ENCODE measurements at places on chromosomes 6 and 20.

DNA sequence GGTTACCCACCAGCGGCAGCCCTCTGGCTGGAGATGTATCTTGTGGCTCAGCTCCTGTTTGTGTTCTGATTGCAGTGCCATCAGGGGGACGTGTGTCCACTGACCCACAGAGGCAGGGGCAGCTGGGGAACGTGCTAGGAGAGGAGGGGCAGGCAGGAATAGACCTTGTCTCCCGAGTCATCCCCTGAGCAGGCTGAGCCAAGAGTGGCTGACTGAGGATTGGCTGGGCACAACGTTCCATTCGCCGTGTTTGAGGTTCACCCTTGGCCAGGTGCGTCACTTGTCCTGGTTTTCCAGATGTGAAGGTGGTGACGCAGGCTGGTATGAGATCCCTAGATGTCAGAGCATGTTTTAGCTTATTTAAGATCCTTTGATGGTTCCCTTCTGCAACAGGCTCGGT is 57.7 kb downstream of the ADNP start:
- DNase-seq, result no peak

GRCh38 chr6:23394681-23395080 is 731.3 kb upstream of the NRSN1 start:
- DNase-seq, result no peak

DNA sequence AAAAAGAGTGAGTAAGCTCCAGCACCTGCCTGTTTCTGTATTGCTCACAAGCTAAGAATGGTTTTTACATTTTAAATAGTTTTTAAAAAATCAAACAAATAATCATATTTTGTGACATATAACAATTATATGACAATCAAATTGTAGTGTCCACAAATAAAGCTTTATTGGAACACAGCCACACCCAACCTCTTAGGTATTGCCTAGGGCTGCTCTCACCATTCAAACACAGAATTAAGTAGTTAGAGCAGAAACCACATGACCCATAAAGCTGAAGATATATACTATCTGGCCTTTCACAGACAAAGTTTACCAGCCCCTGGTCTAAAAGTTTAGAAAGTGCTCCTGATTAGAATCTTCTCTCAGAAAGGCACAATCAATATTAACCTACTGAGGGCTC is 11.2 kb downstream of the TNFRSF21 start:
- DNase-seq, result no peak

DNA sequence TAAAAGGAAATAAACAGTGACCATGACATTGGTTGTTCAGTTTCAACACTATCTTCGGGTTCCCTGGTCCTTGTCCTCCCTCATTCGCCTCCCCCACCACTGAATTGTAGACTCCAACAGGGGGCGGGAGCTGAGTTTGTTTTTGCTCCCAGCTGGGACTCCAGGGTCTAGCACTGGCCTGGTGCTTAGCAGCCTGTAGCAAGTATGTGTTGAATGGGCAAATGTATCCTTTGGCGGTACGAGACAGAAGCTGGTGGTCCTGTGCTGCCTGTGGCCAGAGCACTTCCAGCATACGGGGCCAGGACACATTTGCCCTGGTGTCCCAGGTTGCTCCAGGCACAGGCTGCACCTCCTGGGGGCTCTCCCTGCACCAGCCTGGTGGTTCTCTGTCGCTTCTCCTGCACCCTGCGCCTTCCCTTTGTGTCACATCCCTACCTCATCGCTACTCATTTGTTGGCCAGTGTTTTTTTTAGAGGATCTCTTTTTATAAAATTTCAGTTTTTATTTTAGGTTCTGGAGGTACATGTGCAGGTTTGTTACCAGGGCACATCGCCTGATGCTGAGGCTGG is 40.1 kb downstream of the PHACTR3 start:
- no peak for DNase-seq

GRCh38 chr6:147961481-147962141 is 381.0 kb upstream of the SASH1 start:
- no peak for DNase-seq

DNA sequence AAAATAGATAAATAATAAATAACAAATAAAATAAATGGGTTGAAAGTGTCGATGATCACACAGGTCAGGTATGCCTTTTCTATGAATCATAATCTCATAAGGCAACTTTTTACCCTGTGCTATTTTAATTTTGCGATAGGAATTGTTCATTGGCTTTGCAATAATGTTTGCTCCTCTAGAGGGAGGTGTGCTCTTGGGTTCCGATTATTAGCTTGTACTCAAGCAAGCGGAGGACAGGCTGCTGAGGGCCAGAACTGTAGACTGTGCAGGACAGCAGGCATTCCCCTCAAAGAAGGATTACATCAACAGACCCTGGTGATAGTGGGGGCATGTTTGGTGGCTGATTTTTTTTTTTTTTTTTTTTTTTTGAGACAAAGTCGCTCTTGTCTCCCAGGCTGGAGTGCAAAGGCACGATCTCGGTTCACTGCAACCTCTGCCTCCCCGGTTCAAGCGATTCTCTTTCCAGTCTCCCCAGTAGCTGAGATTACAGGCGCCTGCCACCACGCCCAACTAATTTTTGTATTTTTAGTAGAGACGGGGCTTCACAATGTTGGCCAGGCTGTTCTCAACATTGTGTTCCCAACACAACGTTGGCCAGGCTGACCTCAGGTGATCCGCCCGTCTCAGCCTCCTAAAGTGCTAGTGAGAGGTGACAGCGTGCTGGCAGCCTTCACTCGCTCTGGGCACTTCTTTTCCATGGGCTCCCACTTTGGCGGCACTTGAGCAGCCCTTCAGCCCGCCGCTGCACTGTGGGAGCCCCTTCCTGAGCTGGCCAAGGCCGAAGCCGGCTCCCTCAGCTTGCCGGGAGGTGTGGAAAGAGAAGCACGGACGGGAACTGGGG is 35.6 kb downstream of the RIOK1 start:
- no peak for DNase-seq

DNA sequence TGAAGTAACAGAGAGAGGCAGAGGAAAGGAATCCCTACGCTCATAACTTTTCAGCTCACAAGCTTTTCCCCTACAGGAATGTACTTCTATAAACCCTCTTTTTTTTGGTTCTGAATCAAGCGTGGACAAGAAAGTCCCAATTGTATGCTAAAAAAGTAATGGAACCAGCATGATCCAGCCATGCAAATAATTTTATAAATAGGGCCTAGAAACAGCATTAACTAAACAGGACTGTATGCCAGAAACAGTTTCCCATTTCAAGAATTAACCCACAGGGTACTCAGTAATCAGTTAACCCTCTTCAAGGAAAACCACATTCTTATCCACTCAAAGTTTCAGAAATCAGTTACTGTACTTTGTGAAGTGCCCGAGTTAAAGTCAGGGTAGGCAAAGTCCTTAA is 87.0 kb upstream of the HMGCLL1 start:
- DNase-seq, result no peak

- DNase-seq, result no peak
Measured at GRCh38 chr20:60191014-60191413, 232.8 kb downstream of the CDH26 start.

DNA sequence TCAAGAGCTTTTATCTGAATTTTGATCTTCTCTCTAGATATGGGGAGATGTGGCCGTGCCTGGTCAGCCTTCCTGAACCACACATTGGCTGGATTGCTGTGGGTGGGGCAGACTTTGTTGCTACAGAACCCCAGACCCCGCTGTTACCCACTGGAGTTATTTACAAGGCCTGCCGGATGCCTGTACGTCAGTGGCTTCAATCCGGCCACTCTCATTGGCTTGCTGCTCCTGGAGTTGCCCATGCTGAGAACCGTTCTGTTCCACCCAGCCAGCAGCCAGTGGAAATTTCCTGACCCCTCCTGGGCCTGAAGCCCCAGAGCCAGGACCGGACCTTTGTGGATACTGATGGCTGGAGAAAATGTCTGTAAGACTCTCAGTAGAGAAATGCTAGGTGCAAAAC is 101.9 kb downstream of the TFAP2C start:
- DNase-seq, result no peak

- DNase-seq, result no peak
Measured at GRCh38 chr6:157510323-157511188, 129.6 kb downstream of the ZDHHC14 start.

GRCh38 chr20:38863024-38863851 is 57.7 kb downstream of the PPP1R16B start:
- DNase-seq, result peak; percentile 36

- DNase-seq, result no peak
Measured at GRCh38 chr20:11338496-11339306, 579.0 kb upstream of the BTBD3 start.

GRCh38 chr20:47036091-47036870 is 141.6 kb downstream of the EYA2 start:
- DNase-seq, result no peak

- DNase-seq, result no peak
Measured at GRCh38 chr20:25173886-25174308, 21.6 kb upstream of the ENTPD6 start.

GRCh38 chr6:163946437-163946836 is 531.9 kb downstream of the QKI start:
- DNase-seq, result no peak

DNA sequence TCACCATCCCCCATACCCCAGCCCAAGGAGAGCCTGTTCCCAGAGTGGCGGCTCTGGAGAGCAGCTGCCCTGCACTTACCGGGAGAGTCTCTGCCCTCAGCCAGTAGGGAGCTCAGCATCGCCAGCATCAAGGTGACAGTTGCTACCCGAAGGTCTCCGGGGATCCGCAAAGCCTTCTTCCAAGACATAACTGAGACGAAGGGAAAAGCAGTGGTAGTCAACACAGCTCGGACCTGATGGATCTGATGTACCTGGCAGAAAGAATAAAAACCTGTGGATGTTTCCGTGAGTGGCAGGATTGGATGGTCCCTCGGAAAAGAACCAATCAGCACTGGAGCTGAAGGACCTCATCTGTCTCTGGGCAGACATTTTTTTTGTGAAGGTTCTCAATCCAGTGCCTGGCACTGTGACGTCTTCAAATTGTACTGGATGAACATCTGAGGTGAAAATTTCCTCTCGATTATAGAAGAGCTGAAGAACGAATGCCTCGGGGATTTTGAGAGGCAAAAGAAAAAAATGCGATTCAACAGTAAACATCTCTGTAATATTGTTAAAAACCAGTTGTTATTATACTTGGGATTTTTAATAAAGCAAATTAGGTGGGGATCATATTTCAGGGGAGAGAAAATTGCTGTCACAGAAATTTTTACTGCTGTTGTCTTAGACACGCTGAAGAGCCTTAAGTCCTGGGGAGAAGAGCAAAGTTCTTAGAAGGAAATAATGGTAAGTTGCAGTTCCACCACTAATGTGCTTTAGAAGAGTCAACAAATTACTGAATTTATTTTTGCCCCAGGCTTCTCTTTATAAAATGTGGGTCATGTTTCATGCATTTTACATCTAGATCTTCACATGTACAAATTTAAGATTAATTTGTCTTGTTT is at the start of gene HLA-DQB1:
Gene HLA-DQB1 (minus strand): TSS at position 238 of the 881 bp plus-strand sequence. CDS start 50 bp downstream, at position 188.
- peak; percentile 13 for DNase-seq

GRCh38 chr6:2441601-2442475 is 196.4 kb upstream of the GMDS start:
- DNase-seq, result no peak

GRCh38 chr6:118536478-118536877 is 11.6 kb upstream of the PLN start:
- no peak for DNase-seq

DNA sequence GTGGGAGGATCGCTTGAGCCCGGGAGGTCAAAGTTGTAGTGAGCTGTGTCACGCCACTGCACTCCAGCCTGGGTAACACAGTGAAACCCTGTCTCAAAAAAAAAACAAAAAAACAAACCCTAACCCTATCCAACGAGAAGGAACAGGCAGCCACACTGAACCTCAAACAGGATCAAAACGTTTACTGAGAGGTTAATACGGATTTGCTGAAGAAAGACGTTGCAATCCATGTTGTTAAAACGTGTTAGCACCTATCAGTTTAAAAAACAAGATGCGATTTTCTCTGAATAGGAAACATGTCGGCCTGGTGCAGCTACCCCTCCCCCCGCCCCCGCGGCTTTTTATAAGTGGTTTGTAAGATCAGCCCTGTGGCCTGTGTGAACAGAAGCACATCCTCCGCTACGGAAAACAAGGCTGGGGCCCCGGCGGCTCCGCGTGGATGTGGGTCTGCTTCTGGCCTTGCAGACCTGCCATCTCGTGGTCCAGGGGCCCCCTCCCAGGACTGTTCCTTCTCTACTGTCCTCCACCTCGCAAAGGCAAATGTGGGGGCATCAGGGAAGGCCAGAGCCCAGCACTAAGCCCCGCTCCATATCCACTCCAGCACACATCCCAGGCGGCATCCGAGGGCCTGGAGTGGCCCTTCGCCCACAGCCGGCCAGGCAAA is 11.4 kb downstream of the SLC2A4RG start:
- no peak for DNase-seq

DNA sequence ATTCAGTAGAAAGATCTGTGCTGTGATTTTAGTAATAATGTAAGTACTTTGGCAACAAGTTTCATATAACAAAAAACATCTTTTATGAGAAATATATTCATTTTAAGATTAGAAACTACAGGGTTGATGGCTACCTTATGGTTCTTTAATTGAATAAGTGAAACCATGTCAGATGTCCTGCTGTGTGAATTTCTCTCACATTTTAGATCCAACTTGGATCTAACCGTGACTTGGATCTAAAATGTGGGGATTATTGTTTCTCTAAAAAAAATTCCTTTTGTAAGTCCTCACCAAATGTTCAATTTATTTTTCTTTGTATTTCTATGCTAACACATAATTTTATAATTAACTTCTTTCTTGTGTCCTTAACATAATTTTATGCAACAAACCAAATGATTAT is 30.4 kb downstream of the ZC2HC1B start:
- no peak for DNase-seq

DNA sequence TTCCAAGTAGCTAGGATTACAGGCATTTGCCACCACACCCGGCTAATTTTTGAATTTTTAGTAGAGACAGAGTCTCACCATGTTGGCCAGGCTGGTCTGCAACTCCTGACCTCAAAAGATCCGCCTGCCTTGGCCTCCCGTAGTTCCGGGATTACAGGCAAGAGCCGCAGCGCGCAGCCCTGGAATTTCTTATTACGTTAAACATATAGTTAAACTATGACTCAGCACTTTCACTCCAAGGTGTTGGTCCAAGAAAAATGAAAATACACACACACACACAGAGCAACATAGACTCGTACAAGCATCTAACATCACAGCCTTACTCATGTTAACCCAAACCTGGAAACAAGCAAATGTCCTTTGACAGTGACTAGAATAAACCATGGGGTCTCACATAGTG is 663.9 kb downstream of the PRKN start:
- no peak for DNase-seq

GRCh38 chr20:24129641-24130040 is 141.1 kb upstream of the GGTLC1 start:
- DNase-seq, result no peak

GRCh38 chr6:44806656-44807055 is 419.1 kb downstream of the CDC5L start:
- no peak for DNase-seq

GRCh38 chr20:15278041-15278440 is 940.6 kb upstream of the FLRT3 start:
- DNase-seq, result no peak

DNA sequence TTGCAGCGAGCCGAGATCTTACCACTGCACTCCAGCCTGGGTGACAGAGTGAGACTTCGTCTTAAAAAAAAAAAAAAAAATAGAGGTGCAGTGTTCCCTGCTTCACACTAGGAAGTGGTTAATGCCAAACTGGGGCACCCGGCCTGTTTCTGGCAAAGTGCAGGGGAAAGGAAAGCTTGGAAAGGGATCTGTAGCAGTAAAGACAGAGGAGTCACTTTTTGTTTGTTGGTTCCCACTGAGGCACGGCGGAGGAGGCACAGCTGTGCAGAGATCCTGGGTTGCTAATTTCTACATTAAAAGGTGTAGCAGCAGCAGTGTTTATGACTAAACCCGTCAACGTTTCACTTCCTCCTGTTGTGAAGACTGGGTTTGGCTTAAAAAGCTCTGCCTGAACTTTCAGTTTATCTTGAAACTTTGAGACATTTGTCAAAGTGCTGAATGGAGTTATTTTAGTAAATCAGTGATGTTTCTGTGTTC is 125.6 kb downstream of the CARMIL1 start:
- DNase-seq, result no peak
